ENCODE measurements at places on chromosomes 1 and 21. TPM values are rescaled to one million over a fixed set of nuclear protein-coding genes. Genes with fewer than 3 reads are reported as not detected.

GRCh38 chr1:201498621-201499020, 8.3 kb downstream of the CSRP1 start:
- DNase-seq: no peak

Gene NUF2
- polyA plus RNA-seq: 8.1 TPM

GRCh38 chr1:91622616-91623015, 122.0 kb downstream of the CDC7 start:
- no peak for DNase-seq

- DNase-seq: no peak
Measured at GRCh38 chr1:206921772-206922265, at the start of gene FCMR. Gene FCMR (minus strand): TSS chr1:206921941. CDS start chr1:206921854, 87 bp downstream.

GRCh38 chr1:239771550-239771949, 320.1 kb upstream of the FMN2 start:
- DNase-seq: no peak

GRCh38 chr1:165408518-165408917, 36.4 kb downstream of the RXRG start:
- DNase-seq: no peak

Gene AK5
- 34.2 TPM for polyA plus RNA-seq

DNA sequence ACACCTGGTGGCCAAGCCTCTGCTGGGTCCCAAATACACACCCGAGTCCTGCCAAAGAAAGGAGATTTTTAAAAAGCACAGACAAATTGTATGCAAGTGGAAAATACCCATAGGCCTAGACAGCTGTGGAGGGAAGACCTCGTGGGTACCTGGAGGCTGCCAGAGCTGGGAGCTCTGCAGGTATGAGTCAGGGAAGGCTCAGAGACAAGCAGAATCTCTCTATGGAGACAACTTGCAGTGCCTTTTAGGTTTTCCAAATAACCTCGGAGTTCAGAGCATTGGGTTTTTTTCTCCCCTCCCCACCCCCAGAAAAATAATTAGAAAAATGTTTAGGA, 127.7 kb downstream of the EDEM3 start:
- no peak for DNase-seq

Gene NPPB
- polyA plus RNA-seq: not detected

Gene EPHB2
- 41.7 TPM for polyA plus RNA-seq

DNA sequence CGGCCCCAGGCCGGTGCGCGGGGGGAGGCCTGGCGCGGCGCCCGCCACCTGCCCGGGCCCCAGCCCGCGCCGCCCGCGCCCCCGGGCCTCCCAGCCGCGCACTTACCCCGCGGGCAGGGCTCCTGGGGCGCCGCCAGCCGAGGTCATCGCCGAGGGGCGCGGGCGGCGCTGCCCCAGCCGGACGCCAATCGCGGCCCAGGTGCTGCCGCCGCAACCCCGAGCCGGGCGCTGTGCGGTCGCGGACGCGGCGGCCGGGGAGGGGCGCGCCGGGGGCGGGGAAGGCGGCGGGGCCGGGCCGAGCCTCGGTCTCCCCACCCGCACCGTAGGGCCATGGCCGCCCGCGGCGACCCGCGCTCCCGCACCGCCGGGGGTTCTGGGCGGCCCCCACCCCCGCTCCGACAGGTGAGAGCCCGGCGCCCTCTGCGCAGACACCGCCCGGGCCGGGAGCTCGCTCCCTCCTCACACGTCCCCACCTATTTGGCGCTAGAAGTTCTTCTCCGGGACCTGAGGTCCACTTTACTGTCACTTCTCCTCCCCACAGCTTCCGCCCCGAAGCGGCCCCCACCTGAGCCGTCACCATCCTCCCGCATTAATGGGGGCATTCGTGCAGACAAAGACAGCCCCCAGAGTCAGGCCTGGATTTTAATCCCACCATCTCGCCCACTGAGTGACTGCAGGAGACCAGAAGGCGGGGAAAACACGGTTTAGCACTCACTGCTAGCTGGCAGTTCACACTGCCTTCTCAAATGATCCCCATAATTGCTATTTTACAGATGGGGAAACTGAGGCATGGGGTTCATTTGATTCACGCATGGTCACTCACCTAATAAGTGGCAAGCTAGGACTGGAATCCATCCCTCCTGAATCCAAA, at the start of gene TTC39A:
TTC39A (minus strand) TSS at position 232 of the 871 bp plus-strand sequence; CDS start at position 147, 85 bp downstream.
- DNase-seq: no peak

Gene CCDC17
- polyA plus RNA-seq: 0.19 TPM

- DNase-seq: no peak
Measured at GRCh38 chr1:64961923-64962322, 4.4 kb downstream of the JAK1 start.

DNA sequence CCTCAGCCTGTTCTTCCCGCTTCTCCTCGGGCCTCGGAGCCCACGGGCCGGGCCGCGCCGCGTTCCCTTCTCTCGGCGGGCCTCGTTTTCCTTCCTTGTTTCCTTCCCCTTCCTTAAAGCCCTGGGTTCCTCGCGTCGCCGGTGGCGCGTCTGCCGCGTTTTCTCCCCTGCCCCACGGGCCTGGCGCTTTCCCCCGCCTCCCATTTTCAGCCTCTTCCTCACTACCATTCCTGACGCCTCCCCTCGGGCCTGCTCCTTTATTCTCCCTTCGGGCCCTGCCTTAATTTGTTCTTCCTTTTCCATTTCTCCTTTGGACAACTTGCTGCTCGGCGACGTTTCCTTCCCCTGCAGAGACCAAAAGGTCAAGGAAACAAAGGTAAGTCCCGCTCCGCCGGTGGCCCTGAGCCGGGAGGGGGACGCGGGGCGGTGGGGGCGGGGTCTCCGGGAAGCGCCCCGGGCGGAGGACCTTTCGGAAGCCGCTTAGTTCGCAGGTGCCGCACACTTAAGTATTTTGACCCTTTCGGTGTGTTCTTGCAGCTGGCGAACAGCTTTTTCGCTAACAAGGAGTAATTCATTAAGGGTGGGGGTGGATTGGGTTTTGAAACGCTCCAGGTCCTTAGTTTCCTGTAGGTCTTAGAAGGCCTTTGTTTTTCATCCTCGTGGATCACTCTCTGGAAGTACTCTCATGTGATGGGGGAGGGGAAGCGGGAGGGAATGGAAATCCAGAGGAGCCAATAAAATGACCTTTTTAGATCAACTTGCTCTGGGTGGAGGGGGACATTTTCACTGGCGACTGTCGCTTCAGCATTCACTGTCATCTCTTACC, 780 bp downstream of the YTHDF2 start:
- DNase-seq: no peak

- no peak for DNase-seq
Measured at GRCh38 chr1:245965398-245965797, 541.7 kb downstream of the SMYD3 start.

Gene KANK4
- polyA plus RNA-seq: not detected

DNA sequence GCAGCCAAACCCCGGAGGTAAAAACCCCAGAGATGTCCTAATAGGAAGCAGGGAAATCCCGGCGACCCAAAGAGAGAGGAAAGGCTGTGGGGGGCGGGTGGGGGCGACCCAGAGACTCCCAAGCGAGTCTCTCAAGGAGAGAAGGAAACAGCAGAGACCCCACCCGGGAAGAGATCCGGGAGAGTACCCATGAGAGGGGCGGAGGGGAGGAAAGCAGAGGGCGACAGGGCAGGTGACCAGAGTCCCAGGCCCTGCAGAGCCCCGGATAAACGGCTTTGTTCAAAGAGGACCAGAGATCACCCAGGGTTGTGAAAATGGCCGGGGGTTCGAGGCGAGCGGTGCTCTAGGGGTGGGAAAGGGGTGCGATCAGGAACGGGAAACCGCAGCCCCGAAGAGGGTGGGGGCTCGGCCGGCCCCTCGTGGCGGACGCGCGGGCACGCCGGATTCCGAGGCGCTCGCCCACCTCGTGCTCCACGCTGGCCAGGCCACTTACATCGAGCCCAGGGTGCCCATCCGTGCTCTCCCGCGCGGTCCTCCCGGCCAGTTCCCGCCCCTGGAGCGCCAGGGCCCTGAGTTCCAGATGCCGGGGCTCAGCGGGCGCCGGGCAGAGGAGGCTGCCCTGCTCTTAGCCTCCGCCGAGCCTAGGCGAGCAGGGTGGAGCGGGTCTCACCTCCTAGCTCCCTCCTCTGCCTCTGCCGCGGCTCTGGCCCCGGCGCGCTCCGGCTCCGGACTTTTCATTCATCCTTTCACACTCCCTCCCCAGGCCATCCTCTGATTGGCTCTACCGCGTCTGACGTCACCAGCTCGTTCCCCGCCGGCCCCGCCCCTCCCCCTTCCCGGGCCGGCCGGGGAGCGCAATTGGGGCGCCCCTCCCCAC, 52.3 kb downstream of the RHBG start:
- no peak for DNase-seq

Gene ANGPTL3
- not detected for polyA plus RNA-seq

DNA sequence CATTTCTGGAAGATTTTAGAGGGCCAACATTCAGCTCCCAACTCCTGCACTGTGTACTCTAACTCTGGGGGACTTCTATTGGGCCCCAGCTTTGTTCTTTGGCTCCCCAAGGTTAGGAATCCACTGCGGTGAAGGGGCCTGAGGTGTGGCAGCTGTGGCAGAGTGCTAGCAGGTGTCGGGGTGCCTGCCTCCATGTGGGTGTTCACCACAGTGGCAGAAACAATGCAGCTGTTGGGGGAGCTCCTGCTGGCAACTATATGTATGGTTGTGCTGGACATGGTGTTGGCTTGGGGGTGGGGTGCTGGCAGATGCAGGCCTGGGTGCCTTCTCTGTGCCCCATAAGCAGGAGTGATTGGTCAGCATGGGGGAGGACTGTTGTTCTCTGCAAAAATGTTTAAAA, 95.5 kb downstream of the ST6GALNAC3 start:
- DNase-seq: no peak

- no peak for DNase-seq
Measured at GRCh38 chr1:43048601-43049011, 89.9 kb upstream of the SLC2A1 start.

- no peak for DNase-seq
Measured at GRCh38 chr1:116514708-116515525, 55.9 kb downstream of the CD58 start.

- no peak for DNase-seq
Measured at GRCh38 chr1:198024782-198025181, 107.6 kb downstream of the LHX9 start.

Gene OR2M3
- not detected for polyA plus RNA-seq

Gene OR2L3
- not detected for polyA plus RNA-seq
